ENCODE measurements at places on chromosomes 13 and 19.

DNA sequence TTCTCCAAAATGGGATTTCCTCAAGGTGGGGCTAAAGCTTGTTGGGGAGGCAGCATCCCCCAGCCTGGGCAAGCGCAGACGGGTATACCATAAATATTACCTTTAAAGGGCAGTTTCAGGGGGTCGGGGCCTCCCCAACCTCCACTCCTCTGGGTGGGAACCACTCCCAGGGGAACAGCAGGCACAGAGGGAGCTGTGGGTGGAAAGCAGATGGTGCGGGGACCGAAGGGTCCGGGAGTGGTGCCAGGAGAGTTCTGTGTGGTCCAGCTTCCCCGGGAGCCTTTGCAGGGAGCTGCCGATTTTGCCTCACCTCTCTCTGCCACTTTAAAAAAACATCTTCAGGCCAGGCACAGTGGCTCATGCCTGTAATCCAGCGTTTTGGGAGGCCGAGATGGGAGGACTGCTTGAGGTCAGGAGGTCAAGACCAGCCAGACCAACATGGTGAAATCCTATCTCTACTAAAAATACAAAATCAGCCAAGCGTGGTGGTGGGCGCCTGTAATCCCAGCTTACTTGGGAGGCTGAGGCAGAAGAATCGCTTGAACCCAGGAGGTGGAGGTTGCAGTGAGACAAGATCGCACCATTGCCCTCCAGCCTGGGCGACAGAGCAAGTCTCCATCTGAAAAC, 5.5 kb downstream of the MAST3 start:
- DNase-seq: no peak

DNA sequence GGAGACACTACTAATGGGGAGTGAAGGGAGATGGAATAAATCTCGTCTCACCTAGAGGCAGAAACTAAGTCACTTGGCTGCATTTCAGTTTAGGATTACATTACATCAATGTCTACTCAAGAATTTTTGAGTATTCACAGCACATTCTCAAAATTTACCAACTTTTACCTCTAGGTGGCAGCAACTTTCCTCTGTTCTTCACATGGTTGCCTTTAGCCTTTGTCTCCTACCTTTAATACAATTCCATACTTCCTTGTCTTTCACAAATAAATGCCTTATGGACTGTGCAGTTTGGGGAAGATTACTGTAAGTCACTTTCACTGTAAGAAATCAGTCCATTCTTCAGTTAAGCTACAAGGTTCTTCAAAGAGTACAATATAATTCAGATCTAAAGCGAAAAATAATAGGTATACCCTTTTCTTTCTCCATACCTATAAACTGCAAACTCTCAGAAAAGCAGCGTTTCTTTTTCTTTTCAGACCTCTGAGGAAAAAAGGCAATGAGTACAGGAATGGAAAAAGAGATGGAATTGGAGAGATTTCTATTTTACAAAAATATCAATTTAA, 379.4 kb downstream of the KLF12 start:
- DNase-seq: peak; percentile 33

DNA sequence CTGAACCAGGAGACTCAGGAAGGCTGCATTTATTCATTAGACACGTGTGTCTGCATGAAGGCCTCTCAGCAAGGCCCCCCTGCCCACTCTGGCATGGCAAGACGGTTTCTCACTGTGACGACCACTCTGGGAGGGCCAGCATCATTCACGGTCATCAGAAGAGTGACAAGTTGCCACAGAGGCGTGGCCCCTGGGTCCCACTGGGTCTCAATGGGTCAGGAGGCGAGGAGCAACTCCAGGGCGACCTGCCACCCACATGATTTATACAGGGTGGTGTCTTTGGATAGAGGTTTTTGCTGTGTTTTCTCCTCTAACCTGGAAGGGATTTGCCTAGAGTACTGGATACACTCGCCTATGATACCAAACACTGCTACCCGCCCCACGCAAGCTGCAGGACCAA, 60.7 kb downstream of the KLF2 start:
- no peak for DNase-seq

GRCh38 chr13:28716511-28716910, 2.3 kb downstream of the SLC46A3 start:
- DNase-seq: no peak

DNA sequence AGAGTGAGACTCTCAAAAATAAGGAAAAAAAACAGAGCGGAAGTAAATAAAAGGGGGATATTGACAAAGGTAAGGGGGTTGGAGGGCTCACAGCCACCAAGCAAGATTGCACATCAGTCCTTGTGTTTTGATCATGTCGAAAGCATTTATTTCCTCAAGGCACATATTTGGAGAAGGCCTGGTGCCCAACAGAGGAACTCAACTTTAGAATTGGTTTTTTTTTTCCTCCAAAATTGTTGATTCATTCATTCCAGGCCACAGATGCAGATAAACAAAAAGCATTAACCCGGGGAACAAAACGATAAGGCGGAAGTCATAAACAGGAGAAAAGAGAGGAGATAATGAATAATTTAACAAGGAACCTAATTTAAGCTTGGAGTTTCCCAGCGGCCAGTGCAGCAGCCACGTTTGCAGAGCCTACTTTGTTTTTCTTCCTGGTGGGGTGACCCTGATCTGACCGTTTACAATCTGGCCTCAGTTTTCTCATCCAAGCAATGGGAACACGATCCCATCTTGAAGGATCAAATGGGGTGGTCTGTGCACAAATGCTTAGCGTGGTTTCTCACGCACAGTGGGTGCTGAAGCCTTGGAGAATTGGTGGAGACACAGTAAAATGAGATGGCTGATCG, 2.1 kb upstream of the PTPRS start:
- no peak for DNase-seq

DNA sequence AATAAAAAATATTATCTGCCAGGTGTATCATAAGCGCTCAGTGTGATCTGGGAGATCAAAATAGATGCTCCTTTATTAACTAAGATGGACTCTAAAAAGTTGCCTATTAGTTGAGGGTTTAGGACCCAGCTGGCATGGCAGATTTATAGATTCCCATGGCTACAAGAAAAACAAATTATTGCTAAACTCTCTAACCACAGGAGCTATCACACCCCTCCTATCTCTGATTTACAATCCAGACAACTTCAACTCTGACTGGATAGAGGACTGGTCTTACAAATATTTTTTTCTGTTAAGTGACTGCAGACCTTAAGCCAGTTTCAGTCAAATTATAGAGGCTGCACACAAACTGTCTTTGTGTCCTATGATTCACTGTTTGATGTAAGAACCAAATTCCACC, 45.4 kb upstream of the MYCBP2 start:
- DNase-seq: no peak

GRCh38 chr19:10543059-10543419, 665 bp upstream of the ATG4D start:
- DNase-seq: no peak

- no peak for DNase-seq
Measured at GRCh38 chr13:39452417-39452816, 150.6 kb downstream of the LHFPL6 start.

- DNase-seq: no peak
Measured at GRCh38 chr19:49936549-49936948, 7.2 kb upstream of the NUP62 start.

GRCh38 chr13:80040196-80040980, 300.5 kb downstream of the SPRY2 start:
- DNase-seq: no peak

- no peak for DNase-seq
Measured at GRCh38 chr19:33752018-33752800, 44.5 kb upstream of the KCTD15 start.

- DNase-seq: peak; percentile 87
Measured at GRCh38 chr19:3821857-3822364, 35.7 kb upstream of the MATK start.

- DNase-seq: no peak
Measured at GRCh38 chr19:54418030-54418929, 3.0 kb downstream of the TTYH1 start.

GRCh38 chr19:51501594-51502263, at the start of gene SIGLEC12:
Gene SIGLEC12 (minus strand): TSS chr19:51501800. CDS start chr19:51501733, 67 bp downstream.
- no peak for DNase-seq

- no peak for DNase-seq
Measured at GRCh38 chr19:40646743-40647254, 43.7 kb downstream of the NUMBL start.

DNA sequence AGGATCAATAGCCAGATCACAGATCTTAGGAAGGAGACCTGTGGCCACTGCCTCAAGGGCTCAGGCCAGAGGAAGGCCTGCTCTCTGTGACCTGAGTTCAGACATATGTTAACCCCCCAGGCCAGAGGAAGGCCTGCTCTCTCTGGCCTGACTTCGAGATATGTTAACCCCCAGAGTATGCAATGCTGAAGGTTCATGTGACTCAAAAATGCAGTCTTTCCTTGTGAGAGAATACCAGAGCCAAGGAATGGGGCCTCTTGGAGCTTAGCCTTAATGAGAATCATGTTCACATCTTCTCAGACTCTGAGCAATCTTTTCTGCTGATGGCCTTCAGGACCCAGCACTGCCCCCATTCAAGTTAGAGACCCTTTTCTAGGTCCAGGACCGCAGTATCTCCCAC, 36.7 kb downstream of the MBNL2 start:
- no peak for DNase-seq

GRCh38 chr19:54094426-54095000, 6.1 kb downstream of the OSCAR start:
- DNase-seq: no peak

DNA sequence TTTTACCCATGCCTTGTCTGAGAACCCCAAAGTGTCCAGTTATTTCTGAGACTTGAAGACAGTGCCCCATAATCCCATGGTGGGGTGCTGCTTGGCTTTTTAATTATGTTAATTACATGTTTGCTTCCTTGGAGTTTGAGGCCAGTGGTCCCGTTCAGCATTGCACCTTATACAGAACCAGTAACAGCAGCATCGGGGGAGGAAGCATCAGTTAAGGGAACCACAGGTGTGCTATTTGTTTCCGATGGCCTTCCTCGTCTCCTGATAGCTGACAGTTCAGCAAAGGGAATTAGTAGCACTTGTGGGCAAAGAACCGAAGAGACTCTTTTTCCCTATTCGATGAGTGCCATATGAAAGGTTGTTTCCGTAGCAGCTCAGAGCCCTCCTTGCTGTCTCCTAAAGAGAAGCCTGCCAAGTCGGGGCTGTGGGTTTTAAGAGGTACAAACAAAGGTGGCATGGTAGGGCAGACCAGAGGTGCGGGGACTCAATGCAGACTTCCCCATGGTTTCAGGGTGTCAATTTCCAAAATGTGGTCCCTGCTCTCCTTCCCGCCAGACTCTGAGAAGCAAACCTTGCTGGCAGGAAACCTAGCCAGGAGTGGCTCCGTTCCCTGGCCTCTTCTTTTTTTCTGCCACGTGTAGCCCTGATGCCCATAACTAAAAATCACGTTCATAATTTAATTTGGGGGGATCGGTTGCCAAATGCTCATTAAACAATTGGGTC, 225.2 kb upstream of the TSHZ3 start:
- DNase-seq: no peak

DNA sequence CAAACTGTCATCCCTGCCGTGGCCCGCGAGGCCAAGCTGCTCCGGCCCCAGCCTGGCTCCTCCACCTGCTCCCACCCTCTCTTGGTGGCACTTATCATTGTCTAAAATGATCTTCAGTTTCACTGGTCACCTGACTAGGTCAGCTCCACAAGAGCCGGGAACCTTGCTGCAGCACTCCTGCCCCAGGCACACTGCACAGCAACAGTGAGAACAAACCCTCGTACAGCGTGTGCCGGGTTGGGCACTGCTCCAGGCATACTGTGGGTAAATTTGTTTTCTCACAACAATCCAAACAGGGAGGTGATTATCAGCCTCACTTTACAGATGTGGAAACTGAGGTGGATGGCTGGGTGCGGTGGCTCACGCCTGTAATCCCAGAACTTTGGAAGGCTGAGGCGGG, 8.9 kb downstream of the DEDD2 start:
- DNase-seq: no peak

- no peak for DNase-seq
Measured at GRCh38 chr19:41159881-41160280, 33.1 kb upstream of the CYP2S1 start.

DNA sequence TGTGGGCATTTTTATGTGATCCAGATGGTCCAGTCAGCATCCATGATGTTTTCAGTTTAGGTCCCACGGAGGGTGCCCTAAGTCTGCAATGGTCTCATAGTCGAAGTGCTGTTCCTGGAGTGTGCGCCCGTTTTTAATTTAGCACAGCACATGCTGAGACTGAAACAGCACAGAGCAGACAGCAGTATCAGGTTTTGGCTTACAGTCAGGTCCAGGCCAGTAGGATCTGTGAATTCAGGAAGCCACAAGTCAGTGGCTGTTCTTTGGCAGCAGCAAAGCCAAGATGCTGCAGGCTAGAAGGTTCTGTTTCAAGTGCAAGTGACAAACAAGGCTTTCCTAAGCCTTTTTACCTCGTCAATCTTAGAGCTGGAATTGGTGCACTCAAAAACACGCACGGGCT, 18.3 kb downstream of the FBXO27 start:
- no peak for DNase-seq

DNA sequence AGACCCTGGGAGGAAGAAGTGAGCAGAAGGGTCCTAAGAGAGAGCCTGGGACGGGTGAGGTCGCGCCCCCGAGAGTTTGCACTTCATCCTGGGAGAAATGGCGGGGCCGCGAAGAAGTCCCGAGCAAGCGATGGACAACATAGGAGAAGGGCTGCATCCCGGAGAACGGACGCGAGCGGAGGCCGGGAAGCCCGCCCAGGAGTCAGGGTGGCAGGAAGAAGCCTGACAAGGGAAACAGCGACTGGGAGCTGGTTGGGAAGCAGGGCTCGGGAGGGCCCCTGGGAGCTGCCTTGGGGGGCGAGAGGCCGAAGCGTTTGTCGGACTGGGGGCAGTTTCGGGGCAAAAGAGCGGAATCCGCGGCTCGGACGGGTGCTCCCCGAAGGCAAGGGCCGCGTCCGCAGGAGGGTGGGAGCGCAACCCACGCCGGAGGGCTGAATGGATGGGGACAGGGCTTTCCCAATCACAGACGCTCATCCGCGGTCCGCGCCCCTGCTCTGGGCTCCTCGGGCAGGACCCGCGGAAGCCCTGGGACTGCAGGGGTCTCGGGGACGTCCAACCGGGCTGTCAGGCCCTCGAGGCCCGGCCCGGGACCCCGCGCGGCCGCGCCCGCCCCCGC, 469 bp downstream of the ABHD17A start:
- DNase-seq: no peak

GRCh38 chr13:61954092-61954491, 538.4 kb upstream of the PCDH20 start:
- DNase-seq: no peak

Data from germinal center (tissue), 1 donor.